ENCODE measurements at places on chromosomes 4 and X.

GRCh38 chr4:185723631-185724260 lies 88.2 kb downstream of the SORBS2 start:
- DNase-seq = no peak

GRCh38 chr4:30957706-30958105 lies 237.5 kb downstream of the PCDH7 start:
- DNase-seq = no peak

DNA sequence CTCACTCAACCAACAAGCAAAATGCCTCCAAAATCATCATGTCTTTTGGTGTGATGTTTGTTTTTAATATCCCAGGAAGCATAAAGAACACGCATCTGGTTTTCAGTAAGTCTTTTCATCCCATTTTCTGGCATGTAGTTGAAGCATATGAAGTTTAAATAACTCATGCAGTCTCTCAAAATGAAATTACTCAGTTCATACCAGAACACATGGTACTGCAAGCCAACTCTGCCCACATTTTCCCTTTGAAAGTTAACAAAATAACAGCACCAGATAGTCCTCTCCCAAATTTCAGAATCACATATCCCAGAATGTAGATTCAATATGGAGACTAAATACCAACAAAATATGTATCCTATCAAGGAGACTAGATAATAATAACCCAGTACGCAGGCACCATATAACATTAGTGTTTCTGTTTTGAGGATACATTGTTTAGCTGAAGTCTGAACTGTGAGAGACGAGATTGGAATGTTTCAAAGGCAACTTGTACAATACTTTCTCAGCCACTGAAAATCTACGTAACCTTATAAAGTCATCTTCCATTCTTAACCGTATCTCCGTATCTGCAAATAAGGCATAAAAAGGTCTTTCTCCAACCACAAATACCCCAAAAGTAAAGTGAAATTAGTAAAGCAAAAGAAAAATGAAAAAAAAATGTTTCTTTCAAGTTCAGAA lies 23.1 kb downstream of the CORIN start:
- DNase-seq = no peak

GRCh38 chr4:54677416-54677815 lies 19.7 kb downstream of the KIT start:
- no peak for DNase-seq

DNA sequence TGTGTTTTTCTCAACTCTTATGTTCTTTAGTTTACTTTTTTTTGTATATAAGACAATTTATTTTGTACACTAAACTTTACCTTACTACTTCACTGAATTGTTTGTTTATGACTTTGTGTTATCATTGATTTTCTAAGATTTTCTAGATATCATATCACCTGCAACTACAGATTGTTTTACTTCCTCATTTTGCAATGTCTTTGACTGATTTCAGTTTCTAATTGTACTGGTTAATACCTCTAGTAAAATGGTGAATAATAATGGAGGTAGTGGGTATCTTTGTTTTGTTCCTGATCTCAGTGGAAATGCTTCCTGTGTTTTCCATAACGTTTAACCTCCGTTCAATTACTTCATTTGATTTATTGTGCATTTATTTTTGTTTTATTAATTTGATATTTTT lies 490.2 kb downstream of the TLL1 start:
- no peak for DNase-seq

DNA sequence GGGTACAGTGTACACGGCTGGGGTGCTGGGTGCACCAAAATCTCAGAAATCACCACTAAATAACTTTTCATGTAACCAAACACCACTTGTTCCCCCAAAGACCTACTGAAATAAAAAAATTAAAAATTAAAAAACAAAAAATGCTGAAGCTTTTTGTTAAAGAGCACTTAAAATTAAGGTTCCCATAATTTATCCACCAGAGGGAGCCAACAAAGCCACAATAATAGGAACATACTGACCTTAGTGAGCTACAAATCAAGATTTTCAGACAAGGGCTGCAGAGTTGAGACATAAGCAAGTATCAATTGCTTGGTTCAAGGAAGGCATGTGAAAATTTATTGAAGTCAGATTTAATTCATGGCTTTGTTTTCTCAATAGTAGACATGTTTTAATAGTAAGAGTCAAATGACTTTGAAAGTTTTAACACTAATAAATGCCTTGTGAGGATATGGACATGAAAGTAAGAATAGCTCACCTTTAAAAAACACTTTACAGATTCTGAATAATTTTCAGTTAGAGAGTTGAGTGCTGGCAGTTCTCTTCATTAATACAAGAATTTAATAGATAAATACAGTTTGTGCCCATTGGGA lies 43.0 kb upstream of the SCOC start:
- no peak for DNase-seq

GRCh38 chr4:129239088-129239487 lies 143.1 kb downstream of the C4orf33 start:
- no peak for DNase-seq

- no peak for DNase-seq
These were observed 320.3 kb upstream of the TECRL start for GRCh38 chr4:64729561-64729960.

DNA sequence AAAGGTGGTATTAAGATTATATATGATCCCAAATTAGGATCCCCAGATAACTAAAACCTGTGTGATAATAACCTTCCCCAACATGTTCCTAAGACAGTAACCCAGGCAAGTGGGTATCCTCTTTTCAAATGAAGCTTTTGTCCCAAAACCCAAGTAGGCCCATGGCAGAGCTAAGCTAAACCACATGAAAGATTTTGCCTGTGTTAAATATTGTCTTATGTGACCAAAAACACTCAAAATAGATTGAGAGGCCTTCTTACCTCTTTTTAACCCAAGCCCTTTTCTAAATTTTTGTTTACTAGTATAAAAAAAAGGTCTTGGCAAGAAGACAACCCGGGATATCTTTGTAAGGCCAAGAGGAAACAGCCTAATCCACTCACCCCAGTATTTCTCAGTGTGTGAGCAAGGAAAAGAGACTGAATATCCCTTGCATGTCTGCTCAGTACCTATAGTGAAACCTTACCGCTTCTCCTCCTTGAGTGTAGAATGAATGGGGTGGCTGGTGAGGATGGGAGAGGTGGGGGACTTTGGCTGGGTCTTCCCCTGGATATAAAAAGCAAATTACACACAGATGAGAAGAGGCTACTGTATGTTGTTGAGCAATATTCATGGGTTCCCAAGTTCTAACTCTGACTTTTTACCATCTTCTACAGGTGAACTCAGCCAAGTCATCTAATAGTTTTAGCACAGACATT lies 188.8 kb upstream of the BMP3 start:
- DNase-seq = no peak

DNA sequence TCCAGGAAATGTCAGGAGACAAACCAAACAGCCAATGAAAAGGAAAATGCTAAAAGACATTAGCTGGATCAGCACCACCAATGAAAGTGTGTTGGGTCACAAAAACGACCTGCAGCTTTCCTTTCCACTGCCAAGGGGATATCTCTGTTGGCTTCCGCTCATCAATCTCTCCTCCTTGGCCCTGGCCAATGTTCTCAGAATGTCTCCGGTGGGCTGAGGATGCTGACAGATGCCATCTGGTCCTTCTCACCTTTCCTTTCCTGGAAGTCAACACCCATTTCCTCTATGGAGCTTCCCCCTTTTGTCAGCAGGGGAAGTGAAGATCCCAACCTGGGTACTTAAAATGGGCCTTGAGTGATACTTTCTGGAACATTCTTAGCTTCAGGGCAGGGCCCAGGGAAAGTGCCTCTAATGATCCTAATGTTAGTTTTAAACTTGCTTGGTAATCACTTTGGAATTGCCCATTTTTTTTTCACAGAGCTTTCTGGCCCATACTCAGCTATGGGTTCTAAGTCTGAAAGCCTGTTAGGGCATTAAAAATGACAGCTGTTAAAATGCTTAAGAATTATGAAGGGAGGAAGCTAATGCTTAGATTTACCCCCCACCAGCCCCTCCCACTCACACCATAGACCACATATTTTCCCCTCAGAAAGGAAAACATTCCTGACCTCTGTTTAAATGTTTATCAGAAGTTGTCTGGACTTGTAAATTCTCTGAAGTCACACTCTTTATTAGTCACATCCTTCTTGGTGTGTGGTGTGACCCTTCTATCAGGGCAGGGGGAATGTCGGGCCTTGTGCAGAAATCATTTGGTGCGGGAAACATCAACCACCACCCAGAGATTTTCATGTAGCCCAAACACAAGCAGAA lies 29.2 kb downstream of the IGFBP7 start:
- DNase-seq = no peak

DNA sequence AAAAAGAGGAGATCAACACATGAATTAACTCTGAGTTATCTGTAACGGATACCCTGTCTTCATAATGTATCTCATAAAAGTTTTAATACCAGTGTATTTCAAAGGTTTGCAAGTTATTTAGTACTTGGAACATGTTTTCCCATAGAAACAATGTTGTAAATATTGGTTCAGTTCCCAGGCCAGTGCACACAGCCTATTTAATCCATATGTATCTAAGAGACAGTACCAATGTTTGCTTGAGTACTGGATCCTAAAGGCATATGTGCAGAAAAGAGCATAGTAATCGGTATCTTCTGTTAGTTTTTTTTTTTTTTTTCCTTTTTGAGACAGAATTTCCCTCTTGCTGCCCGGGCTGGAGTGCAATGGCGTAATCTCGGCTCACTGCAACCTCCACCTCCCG lies 46.1 kb downstream of the SLIT2 start:
- no peak for DNase-seq

DNA sequence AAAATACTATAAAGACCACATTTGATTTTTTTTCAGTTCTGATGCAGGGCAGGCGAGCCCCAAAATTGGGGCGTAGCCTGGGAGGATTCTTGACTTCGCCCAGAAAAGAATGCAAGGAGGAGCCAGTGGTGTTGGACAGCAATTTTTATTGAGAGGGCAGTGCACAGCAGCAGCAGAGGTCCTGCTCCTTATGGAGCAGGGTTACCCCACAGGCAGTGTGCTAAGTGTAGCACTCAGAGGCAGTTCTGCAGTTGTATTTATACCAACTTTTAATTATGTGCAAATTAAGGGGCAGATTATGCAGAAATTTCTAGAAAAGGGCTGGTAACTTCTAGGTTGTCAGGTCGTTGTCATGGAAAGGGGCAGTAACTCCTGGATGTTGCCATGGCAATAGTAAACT lies 69.9 kb downstream of the GASK1B start:
- no peak for DNase-seq

DNA sequence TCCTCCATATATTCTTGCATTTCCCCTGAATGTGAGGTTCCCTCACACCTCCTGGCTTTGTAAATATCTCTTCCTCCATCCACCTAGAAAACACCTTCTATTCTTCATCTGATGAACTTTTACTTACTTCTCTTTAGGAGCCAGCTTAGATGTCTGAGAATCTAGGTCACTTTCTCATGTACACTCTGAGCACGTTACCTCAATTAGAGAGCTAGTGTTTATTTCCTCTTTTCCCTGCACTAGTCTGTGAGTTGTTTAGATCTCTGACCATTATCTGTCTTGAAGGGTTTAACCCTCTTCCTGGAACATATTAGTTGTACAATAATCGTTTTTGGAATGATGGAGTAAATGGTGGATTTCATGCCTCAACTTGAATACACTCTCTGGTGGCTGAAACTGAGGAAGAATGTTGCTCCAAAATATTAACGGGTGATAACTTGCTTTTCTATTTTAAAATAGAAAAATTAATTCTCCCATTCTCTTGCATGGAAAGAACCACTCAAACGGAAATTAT lies 8.5 kb upstream of the NEIL3 start:
- DNase-seq = no peak

- DNase-seq = no peak
These were observed 119.7 kb upstream of the NWD2 start for GRCh38 chr4:37124800-37125199.

- no peak for DNase-seq
These were observed 283.8 kb upstream of the ARSJ start for GRCh38 chr4:114263233-114263632.

- DNase-seq = no peak
These were observed 37.7 kb downstream of the LIMCH1 start for GRCh38 chr4:41575665-41576064.

DNA sequence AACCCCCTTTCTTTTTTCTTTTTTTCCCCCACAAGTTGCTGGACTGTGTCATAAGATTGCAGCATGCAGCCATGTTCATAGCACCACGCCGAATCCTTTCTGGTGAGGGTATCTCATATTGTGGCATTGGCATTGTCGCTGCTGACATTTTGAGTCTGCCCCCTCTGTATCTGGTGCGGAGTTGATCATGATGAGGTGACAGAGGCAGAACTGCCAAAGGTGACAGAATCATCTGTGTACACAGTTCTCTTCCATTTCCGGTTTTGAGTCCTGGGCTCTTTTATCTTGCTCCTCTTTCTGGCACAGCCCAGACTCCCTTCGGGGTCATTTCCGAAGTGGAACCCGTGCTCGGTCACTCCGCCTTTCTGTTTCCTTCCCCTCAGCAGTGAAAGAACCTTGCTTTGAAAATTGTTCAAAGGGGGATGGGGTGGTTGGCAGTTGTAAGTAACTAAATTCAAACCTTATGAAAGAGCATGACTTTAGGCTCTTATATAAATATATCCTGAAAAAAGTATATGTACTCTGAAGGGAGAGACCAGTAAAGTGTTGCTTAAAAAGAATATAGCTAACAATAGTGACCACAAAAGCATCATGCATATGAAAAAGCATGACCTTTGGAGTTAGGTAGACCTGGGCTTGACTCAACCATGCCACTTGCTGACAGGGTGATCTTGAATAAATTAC lies 55.0 kb upstream of the BMP2K start:
- peak; percentile 18 for DNase-seq

- no peak for DNase-seq
These were observed 137.6 kb upstream of the SPIN4 start for GRCh38 chrX:63488546-63489373.

DNA sequence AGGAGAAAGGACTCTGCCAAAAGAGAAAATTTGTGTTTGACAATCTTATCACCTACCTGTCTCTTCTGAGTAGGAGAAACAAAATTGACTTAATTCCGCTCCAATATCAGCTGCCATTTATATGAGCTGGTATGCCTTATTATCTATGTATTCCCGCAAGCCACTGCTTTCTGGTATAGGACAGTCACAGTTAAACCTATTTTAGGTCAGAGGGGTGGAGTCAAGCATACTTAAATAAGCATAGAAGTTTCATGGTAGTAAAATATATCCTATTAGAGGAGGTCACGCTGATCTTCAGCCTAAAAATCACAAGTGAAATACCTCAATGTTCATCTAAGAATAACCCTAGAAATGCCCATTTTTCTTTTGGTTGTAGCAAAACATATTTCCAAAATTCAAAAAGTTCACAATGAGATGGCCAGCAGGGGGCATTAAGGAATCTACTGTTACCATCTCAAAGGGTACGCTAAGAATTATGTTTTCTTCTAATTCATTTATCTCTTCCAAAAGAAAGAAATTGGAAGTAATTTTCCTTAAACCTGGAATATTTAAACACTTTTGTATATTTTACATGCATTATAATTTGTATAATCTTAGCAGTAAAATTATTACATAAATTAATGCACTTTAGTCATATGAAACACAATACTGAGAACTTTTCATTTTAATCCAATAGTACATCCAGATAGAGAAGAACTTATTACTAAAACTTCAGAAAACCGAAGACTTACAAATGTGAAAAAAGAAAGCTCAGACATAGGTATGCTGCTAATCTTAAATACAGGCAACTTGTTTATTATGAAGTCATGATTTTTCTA lies 10.5 kb downstream of the PPAT start:
- no peak for DNase-seq
